ENCODE measurements at places on chromosomes 4 and X.

DNA sequence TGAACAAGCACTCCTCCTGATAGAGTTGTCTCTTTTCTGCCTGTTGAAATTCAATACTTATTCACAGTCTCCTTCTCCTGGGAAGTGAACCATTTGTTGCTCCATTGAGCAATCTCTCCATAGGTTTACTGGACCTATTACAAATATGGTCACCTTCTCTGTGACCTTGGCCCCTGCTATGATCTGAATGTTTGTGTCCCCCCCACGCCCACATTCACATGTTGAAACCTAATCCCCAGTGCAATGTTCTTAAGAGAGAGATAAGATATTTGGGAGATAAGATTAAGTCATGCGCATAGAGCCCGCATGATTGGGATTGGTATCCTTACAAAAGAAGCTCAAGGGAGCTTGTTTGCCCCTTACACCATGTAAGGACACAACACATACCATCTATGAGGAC is 54.1 kb upstream of the GABRE start:
- DNase-seq = no peak

DNA sequence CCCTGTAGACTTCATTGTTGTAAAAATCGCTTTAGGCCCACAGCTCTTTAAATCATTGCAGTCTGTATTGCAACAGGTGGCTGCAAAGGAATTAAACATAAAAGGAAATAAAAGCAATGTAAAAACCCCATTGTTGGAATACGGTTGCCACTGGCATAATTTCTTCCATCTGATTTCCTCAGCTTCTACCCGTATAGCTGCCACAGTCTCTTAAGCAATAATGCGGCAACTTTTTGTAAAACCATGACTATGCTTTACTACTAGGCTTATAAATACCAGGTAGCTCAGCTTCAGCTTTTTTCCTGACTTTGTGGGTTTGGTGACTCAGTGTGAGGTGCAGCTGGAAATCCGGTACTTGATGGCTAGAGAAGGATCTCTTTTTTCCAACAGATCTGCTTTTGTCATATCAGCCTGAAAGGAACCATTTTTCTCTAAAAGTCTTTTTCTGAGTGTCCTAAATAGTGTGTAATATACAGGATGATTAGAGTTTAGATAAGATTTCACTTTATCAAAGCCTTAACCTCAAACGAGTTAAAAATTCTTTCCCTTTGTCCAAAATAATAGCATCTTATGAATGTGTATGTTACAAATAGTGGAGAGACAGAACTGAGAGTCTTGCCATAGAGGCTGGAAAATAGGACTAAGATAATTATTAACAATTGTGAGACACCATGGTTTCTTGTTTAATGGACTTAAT is 268.0 kb downstream of the ADGRL3 start:
- DNase-seq = no peak

DNA sequence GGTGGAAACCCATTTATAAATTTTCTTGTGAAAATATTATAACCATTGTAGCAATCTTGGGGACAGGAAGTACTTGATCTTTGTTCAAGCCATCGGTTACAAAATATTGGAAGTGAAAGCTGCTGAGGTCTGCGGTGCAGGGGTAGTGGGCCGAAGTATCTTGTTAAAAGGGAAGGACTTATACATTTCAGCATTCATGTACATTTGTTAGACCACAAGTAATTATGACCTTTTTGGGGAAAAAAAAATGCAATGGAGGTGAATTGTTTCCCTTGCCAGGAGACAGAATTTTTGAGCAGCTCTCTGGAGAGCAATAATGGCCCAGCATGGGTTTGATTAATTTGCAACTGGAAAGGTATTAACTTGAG is 121.3 kb downstream of the EGF start:
- no peak for DNase-seq

GRCh38 chr4:38983787-38984598 is 48.2 kb downstream of the TMEM156 start:
- no peak for DNase-seq

GRCh38 chrX:123424546-123424945 is 240.5 kb downstream of the GRIA3 start:
- no peak for DNase-seq

GRCh38 chrX:114073926-114074325 is 510.0 kb upstream of the HTR2C start:
- DNase-seq = no peak

DNA sequence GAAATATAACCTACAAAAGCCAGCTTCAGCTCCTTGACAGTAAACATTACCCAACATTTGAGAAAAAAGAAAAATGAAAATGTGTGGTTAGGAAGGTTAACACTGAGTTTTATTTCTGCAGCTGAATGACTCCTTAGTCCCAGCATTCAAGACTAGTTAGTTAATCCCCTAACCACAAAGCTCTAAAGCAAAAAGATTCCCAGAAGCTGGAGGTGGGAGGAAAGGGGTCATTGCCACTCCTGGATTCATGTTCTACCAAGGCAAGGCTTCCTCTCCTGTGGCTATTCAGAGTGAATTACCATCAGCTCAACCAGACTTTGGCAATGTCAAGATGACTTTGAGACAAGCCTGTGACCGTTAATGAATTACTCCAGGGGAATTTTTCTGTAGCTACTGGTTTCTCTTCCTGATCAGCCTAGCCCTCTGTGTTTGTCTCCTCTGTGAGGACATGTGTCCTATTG is 63.6 kb downstream of the HADH start:
- DNase-seq = no peak

GRCh38 chr4:167541286-167541685 is 307.0 kb upstream of the SPOCK3 start:
- DNase-seq = no peak

GRCh38 chrX:150036181-150036580 is 97.9 kb upstream of the EOLA2 start:
- DNase-seq = no peak

DNA sequence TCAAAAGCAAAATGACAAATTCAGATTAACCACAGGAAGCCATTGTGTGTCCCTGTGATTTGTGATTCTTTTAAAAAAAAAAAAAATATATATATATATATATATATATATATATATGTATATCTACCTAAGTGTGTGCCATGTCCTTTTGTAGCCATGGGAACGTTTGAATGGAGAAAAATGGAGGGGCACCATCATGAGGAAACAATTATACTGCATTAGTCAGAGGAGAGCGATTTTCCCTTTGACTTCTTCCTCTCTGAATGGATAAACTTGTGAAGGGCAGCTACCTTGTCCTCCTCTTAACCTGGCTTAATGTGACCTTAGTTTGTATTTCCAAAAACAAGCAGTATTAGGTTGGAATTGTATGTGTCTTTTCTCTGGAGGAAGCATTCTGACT is 23.3 kb upstream of the CBLL2 start:
- no peak for DNase-seq

GRCh38 chr4:2284161-2284933 is 22.4 kb upstream of the MXD4 start:
- no peak for DNase-seq

DNA sequence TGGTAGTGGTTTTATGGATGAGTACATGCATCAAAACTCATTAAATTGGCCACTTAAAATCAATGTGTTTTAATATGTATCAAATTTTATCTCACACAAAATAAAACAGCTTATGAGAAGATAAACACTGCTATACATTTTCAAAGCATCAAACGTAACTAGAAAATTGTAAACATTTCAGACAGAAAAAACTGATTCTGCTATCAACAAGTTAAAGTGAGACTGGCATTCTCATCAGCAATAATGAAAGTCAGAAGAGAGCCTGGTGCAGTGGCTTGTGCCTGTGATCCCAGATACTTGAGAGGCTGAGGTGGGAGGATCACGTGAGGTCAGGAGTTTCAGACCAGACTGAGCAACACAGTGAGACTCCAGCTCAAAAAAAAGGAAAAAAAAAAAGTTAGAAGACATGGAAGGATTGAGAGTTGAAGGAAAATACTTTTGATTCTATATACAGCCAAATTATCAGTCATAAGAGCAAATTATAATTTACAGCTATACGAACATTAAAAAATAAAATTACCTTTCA is 2.9 kb downstream of the TBCK start:
- no peak for DNase-seq

GRCh38 chrX:24647257-24648058 is at the start of gene PCYT1B:
TSS of gene PCYT1B (minus strand) at chrX:24647347. CDS start at chrX:24647105, 242 bp downstream.
- peak; percentile 74 for DNase-seq

DNA sequence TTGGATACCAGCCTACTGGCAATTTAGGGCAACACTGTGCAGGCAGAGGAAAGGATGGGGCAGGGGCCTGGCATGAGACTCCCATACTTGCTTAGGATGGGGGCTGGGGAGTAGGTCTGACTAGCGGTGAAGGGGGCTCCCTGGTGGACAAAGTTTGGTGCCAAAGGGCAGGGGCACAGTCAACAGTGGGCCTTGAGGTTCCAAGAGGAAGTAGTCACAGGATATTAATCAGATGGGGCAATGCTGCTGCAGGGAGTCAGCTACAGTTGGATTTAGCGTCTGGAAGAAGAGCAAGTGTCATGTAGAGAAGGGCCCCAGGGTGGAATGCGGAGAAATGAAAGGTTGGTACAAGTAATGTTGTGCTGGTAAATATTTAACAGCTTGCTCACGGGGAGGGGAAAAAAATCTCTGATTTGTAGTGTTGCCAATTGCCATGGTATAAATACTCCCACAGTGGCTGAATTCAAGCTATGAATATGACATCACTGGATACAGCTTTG is 139.4 kb downstream of the PJA1 start:
- no peak for DNase-seq

DNA sequence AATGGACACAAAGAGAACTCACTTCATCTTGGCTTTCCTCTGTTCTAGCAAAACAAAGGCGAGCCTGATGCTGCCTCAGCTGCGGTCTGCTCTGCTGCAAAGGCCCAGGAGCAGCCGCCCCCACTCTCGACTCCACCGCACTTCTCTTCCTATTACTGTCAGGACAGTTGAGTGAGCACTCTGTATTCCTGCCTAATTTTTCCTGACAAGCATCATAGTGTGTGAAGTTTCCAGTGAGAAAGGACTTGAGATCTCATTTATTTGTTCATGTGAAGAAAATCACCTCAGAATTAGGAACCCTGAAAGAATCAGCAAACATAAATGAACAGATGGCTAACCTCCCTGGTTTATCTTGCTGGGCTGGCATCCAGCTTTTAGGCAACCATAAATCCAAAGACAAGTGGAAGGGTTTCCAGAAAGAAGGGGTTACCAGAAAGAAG is 15.6 kb downstream of the SCARB2 start:
- peak; percentile 69 for DNase-seq

GRCh38 chrX:39852491-39852890 is 245.3 kb downstream of the BCOR start:
- no peak for DNase-seq

DNA sequence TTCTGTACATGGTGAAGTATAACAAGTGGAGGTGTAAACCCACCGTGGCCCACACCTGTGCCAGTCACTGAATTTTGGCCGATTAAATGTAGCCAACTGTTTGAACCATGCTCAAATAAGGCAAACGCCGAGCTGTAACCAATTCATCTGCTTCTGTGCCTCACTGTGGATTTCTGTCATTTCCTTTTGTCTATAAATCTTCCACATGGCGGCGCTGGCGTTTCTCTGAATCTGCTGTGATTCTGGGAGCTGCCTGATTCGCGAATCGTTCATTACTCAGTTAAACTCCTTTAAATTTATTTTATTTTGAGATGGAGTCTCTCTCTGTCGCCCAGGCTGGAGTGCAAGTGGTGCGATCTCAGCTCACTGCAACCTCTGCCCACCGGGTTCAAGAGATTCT is 19.2 kb downstream of the SUPT20HL2 start:
- DNase-seq = no peak

- no peak for DNase-seq
These were observed 51.9 kb upstream of the DCTD start for GRCh38 chr4:182968917-182969650.

DNA sequence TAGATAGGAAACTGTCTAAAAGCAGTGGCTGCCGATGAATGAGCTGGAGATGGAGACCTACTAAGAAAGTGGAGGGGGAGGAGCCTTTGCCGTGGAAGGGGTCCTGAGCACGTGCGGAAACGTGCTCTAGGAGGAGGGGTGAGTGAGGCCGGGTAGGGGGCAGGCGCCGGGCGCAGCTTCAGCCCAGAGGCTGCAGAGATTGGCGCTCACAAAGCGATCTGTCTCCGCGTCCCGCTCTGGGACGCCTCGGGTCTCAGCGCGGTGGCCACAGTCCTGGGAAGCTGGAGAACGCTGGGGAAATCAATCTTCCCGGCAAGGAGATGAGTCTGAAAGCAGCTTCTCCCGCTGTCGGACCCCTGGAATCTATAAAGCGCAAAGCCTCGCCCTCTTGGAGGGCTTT is 444 bp upstream of the ARHGAP6 start:
- DNase-seq = no peak

- no peak for DNase-seq
These were observed 270.8 kb upstream of the FGF13 start for GRCh38 chrX:138982365-138982764.

- no peak for DNase-seq
These were observed 444.8 kb upstream of the SLIT2 start for GRCh38 chr4:19806865-19807264.

- no peak for DNase-seq
These were observed 7.7 kb upstream of the SLAIN2 start for GRCh38 chr4:48333587-48333986.

DNA sequence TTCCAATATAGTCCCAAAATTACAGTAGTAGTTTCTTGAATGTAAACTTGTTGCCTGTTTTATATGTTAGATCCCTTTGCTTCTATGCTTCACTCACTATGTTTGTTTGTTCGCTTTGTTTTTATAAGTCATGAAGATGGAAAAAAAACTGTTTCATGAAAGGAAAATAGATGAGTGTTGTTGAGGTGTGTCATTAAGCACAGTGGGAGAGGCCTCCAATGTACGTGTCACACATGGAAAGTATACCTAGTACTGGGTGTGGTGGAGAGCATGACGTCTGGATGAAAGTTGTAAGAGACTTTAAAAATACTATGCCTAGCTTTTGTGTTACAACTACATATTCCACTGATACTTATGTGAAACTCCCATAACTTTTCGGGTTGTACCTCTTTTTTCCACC is 28.4 kb downstream of the PLS3 start:
- DNase-seq = no peak

- DNase-seq = no peak
These were observed 309.6 kb upstream of the DDX53 start for GRCh38 chrX:22690116-22690515.

GRCh38 chr4:125043486-125043885 is 271.3 kb upstream of the FAT4 start:
- no peak for DNase-seq

DNA sequence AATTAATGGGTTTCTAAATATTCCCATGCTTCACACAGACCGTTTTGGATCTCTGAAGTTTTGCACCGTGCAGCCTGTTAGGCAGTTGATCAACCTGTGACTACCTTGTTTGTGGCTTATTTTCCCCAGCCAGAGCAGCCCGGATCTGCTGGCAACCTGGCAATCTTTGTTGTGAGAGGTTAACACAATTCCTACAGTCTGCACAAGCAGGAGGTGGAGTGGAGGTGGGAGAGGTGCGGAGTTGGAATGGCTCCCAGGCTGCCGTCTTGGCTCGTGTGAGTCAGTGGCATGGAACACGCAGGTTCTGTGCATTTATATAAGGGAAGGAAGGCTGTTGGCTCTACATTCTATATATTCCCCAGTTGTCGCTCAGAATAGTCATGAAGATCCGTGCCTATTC is 70.9 kb upstream of the STOX2 start:
- DNase-seq = no peak

All from NCI-H774 (cell line).